ENCODE measurements at places on chromosomes 16 and 17.

DNA sequence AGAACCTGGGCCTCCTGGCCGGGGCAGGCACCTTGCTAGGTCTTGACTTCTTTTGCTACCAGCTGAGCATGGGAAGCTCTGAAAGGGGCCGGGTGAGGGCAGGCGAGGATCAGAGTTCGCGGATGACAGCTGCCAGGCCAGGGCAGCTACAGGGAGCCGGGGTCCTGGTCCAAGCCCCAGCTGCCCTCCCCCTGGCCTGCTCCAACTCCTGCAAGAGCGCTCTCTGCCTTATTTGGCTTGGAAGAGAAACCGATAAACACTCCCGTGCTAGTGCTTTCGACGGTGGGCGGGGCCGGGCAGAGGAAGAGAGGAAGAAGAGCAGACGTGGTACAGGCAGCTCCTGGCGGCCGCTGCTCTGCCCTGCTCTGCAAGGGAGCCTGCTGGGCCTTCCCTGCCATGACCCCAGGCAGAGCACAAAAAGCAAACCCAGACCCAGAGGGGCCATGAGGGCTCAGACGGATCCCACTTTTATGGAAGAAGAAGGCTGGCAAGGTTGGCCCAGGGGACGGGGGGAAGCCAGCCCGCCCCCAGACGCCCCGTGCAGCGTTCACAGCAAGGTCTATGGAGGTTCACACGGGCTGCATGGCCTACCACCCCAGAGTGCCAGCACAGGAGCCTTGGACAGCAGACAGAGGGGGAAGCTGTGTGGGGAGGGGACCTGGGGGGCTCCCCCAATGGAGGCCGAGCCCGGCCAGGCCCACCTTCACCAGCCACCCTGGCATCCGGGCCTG, 25.6 kb downstream of the PIEZO1 start:
- DNase-seq, result no peak

GRCh38 chr17:68737761-68738443, 136.7 kb upstream of the FAM20A start:
- DNase-seq, result no peak

DNA sequence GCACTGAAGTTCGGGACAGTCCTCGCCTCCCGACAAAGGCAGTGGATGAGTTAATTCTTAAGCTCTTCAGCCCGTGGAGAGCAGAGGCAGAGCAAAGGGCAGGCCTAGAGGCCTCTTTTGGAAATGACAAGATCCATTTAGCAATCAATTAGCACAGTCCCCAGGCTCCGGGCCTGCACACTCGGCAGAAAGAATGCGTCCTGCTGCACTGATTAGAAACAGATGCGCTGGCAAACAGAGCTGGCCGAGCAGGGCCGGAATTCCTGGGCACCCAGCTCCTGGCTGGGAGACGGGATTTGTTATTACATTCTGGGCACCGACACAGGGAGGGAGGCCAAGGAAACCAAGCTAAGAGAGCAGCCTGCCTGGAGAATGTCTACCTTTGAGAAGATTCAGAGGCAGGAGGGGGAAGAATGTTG, 162.9 kb downstream of the COPRS start:
- no peak for DNase-seq

DNA sequence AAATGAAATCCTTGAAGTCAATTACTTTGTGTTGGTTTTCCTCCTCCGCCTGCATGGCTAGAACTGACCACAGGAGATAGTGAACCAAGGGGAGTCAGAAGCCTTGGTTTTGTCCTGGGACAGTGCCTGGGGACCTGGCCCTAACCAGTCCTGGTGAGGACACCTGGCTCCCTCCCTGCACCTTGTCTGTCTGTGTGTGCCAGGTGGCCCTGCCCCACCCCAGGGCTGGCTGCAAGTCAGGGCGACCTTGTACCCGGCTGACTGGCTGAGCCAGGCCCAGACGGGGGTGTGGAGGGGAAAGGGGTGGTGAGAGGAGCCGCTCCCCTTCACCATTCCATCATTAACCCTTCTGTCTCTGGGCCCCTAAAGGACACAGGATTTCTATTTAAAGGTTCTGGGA, 3.4 kb downstream of the RAPGEFL1 start:
- no peak for DNase-seq

GRCh38 chr17:78879635-78880186, 23.3 kb downstream of the CEP295NL start:
- no peak for DNase-seq

GRCh38 chr16:84597931-84598351, 19.9 kb downstream of the COTL1 start:
- no peak for DNase-seq

GRCh38 chr17:80331820-80332219, 71.2 kb downstream of the RNF213 start:
- no peak for DNase-seq

DNA sequence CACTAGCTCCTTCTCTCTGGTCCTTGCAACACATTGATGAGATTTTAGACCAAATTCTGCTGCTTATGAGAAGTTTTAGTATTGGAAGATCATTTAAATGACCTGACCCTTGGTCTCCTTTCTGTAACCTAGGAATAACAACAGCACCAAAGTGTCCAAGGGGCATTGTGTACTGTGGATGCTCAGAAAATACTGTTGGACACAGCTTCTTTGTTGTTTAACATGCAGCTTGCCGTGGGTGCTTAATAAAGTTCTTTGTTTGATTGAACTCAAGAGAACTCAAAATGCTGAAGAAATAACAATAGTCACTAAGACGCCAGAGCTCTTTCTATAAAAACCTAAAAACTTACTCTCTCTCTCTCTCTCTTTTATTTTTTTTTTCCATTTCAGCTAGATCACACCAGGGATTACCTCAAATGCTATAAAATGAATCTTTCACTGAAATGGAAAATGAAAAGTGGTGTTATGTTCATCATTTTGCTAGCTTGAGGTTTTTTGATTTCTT, 548.9 kb upstream of the CDH8 start:
- DNase-seq, result no peak

DNA sequence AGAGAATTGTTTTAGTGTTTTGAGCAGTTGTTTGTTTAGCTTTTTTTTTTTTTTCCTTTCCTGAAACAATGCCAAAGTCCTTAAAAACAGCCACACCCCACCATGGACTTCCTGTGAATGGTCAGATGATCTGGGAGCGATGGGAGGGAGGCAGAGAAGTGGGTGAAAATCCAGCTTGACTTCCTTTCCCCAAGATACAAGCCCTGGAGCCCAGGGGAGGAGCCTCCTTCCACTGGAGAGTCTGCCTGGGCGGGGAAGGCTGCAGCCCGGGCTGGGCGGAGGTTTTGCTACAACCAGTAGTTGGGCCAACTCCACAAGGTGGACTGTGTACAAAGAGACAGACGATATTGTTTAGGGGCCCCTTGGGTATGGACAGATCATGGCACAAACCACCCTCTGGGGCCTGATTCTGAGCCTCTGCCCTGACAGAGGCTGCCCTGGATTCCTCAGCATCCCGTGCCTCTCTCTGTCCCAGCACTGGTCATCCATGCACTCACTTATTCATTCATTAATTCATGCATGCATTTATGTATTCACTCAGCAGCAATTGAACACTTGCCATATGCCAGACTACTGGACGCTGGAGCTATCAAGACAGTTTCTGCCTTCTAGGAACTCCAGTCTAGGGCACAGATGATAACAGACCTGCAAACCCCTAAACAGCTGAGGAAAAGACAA, 29.8 kb downstream of the WSB1 start:
- peak; percentile 21 for DNase-seq

GRCh38 chr17:6548578-6549330, 7.6 kb downstream of the PITPNM3 start:
- no peak for DNase-seq

DNA sequence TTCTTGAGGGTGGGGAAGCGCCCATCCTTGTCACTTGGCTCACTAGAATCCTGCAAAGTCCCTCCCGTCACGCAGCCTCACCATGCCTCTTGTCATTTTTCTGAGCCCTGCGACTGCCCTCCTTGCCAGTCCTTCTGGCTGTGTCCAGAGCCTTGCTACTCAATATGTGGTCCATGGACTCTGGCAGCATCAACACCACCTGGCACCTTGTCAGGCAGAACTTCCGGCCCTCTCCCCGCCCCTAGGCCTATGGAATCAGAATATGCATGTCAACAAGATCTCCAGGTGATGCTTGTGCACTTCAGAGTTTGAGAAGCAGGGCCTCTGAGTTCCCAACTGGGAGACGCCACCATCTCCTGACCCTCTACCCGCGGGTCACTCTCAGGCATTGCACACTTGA, 12.1 kb downstream of the PIMREG start:
- DNase-seq, result no peak

DNA sequence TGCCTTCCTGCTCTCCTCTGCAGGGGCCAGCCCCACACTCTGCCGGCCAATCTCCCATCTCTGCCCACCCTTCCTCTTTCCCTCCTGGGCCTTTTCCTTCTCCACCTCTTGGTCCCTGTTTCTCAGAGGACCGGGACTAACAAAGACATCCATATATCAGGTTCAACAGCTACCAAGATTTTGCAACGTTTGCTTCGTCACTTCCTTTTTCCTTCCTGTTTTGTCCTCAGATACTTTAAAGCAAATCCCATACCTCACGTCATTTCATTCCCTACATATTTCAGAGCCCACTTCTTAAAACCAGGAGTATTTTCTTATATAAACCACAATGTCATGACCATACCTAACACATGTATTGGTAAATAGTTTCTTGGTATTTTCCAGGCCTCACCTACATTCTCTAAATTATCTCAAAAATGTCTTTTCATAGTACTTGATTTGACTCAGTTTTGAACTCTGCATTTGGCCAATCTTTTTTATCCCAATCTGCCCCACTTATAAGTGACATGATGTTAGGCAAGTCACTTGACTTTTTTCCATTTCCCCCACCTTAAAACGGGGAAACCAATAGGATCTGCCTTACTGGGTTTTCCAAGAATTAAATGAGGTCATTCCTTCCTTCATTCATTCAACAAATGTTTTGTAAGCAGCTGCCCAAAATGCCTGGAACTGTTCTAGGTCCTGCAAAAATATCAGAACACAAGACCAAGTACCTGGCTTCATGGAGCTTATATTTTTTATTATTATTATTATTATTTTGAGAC, 7.2 kb upstream of the USP10 start:
- DNase-seq, result peak; percentile 19

- peak; percentile 43 for DNase-seq
These were observed 9.1 kb downstream of the ASIC2 start for GRCh38 chr17:33284022-33284421.

- DNase-seq, result no peak
These were observed 1.9 kb upstream of the RSAD1 start for GRCh38 chr17:50476545-50477315.

- no peak for DNase-seq
These were observed 8.8 kb downstream of the MYCBPAP start for GRCh38 chr17:50517011-50517410.

GRCh38 chr17:57600074-57600473, 145.0 kb downstream of the CCDC182 start:
- no peak for DNase-seq

DNA sequence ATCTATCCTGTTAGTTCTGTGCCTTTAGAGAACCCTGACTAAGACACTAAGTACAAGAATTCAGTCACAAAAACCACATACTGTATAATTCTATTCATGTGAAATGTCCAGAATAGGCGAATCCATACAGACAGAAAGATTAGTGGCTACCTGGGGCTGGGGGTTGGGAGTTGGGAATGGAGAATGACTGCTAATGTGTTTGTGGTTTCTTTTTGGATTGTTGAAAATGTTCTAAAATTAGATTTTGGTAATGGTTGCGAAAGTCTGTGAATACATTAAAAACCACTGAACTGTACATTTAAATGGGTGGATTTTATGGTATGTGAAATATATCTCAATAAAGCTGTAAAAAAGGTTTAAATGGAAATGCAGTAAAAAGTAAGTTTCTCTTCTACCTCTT, 80.4 kb upstream of the AKTIP start:
- no peak for DNase-seq

- DNase-seq, result no peak
These were observed 80.6 kb downstream of the MGAT5B start for GRCh38 chr17:76948726-76949342.

GRCh38 chr16:57894390-57895080, 76.4 kb downstream of the CNGB1 start:
- DNase-seq, result no peak

GRCh38 chr16:49400611-49401010, 27.0 kb downstream of the C16orf78 start:
- no peak for DNase-seq

DNA sequence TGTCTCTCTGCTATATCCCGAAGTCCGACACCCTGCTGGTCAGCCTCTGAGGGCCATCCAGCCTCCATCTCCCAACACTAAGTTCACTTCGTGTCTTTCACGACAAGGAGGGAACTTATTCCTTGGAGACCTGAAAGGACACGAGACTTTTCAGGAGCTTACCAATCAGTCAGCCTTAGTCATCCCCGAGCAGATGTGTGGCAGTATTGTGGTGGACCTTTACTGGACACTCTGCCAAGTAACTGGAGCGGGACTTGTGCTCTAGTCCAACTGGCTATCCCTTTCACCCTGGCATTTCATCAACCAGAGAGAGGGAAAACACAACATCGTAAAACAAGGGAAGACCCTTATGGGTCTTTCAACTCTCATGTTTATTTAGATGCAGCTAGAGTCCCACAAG, 87.1 kb downstream of the EMP2 start:
- DNase-seq, result no peak

GRCh38 chr17:79840269-79840988, 1.2 kb upstream of the CBX4 start:
- no peak for DNase-seq

DNA sequence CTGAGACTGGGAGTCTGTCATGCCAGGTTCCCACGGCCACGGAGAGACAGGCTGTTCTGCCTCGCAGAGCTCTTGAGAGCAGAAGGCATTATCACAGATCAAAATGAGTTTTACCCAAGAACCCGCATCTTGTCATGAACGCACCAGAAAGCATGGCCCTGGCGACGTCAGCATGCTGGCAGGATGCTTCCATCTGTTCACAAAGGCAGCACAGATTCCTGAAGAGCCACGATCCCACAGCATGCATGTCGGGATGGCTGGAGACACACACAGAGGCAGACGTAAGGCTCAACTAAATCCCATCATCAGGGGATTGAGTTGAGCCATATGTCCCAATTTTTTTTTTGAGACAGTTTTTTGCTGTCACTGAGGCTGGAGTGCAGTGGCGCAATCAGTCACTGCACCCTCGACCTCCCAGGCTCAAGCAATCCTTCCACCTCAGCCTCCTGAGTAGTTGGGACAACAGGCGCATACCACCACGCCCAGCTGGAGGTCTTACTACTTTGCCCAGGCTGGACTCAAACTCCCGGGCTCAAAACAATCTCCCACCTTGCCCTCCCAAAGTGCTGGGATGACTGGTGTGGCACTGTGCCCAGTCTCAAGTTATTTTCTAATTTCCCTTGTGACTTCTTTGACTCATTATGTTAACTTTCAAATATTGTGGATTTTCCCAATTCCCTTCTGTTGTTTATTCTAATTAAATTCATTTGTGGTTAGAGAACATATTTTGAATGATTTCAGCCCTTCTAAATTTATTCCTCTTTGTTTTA, 11.1 kb downstream of the FANCA start:
- DNase-seq, result no peak

GRCh38 chr16:67111951-67112444, 2.3 kb downstream of the PHAF1 start:
- no peak for DNase-seq

GRCh38 chr16:49912721-49913120, 56.8 kb upstream of the ZNF423 start:
- DNase-seq, result no peak

GRCh38 chr17:47864791-47865216, 13.8 kb upstream of the SP6 start:
- DNase-seq, result no peak

GRCh38 chr16:10093576-10093975, 88.7 kb downstream of the GRIN2A start:
- DNase-seq, result no peak

GRCh38 chr16:31427441-31428278, 500 bp downstream of the COX6A2 start:
- no peak for DNase-seq
